ENCODE measurements at places on chromosomes 13 and 19.

DNA sequence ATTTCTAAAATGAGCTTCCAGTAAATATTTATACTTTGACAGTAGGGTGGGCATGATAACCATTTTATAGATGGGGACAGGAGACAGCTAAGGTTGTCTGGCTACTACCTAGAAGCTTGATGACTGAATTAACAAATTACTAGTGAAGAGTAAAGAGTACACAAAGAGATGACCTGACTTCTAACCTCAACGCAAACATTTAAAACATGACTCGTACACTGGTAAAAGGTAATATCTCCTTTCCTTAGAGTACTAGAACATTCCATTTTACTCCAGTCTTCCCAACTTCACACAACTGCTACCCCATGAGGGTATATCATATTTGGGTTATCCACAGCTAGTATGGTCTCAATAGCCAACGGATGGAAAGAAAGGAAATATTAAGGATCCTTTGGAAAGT lies 258.9 kb downstream of the FOXO1 start:
- no peak for DNase-seq

DNA sequence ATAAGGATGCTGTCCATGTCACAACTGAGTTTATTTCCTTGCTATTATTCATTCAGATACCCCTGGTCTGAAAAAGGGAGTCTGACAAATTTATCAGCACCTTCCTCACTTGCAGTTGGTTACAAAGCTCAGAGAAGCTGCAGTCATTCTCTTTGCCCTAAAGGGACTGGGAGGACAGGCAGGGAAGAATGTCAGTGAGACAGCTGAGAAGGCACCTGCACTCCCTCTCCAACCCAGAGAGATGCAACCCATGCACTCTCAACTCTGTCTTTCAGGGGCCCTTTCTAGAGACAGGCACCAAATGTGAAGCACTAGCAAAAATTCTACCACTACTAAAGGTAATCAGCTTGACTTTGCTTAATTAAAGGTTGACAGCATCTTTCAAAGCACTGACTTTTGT lies 83.3 kb downstream of the CRYL1 start:
- DNase-seq: no peak

DNA sequence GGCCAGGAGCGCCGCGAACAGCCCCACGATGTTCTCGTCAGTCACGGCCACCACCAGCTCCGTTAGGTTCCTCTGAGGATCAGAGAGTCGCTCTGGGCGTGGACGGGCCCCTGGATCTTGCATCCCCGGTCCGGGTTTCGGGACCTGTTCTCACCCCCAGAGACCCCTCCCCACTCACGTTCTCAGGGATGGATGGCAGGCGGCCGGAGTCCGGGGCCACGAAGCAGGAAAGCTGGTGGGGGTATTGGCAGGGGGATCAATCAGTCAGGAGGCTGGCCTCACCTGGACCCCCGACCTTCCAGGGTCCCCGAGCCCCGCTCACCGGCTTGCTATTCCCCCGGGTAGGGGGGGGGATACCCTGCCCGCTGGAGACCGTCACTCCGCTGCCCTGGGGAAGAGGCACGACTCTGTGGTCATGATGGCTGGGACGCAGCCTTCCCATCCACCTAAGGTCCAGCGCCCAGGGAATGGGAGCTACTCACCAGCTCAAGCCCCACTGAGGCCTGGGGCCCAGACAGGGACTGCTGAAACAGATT lies 4.6 kb downstream of the DENND1C start:
- no peak for DNase-seq

GRCh38 chr19:6925386-6925785 lies 38.0 kb downstream of the ADGRE1 start:
- no peak for DNase-seq

DNA sequence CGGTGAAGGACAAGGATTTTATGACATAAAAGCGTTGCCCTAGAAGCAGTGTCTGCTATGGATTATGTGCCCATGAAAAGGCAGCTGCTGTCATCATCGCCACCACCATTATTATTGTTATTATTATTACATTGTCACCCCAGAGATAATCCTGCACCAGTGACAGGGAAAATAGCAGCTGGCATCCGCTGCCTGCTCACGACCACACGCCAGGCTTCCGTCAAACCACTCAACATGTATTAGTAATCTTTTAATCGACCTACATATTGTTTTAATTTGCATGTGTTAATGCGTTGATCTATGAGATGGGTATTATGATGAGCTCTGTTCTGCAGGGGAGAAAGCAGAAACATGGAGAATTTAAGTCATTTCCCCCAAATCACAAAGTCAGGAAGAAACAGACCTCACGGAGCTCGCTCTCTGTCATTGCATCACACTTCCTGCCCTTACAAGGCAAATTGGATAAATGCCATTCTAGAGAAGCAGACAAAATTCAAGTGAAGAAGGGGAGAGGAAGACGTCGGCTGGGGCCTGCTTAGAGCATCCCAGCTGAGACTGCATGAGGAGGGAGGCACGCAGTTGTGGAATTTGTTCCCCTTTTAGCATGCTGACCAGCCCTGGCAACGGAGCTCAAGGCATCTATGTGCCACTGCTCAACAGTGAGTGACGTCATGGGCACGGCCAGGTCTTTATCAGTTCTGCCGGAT lies at the start of gene FFAR3:
TSS of gene FFAR3 (plus strand) at position 594 of the 707 bp plus-strand sequence. CDS start 431 bp downstream, outside the sequence.
- no peak for DNase-seq

- no peak for DNase-seq
These were observed 1151.0 kb downstream of the DIAPH3 start for GRCh38 chr13:59012731-59013130.

DNA sequence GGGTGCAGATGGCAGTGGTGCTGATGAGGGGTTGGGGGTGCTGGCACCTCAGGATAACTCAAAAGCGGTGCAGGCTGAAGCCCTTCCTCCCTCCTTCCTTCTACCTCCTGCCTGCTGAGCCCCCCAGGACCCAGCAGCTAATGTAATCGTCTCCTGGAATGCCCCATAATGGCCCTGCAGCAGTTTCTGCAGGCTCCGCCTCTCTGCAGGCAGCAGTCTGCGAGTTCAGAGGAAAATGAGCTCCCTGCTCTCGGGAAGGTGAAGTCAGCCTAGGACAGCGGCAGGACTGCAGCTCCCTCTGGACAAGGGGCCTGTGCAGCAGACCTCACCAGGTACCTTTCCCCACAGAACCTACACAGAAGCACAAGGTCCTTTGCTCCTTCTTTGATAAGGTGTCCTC lies 130.9 kb downstream of the ZDHHC20 start:
- DNase-seq: no peak

GRCh38 chr19:11364296-11364904 lies 9.2 kb downstream of the PLPPR2 start:
- DNase-seq: no peak

DNA sequence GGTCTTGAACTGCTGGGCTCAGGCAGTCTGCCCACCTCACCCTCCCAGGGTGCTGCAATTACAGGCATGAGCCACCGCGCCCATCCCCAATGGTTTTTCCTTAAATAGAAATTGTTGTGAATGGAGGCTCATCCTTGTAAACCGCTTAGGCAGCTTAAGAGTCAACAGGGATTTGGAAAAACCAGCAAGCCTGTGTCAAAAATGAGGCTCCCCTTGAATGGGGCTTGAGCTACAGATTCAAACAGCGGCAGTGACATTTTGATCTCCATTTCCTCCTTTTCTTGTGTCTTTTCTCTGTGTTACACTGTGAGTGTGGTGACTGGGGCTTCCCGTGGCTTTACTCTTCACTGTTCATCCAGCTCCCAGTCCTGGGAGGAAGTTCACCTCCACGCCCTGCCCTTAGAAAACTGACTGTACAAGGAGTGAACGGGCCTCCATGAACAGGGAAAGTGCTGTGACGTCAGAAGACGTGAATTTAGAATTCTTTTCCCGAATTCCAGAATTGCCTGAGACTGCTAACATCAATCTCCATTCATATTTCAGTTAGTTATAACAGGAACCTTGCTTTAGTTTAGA lies 15.3 kb upstream of the RAB8A start:
- no peak for DNase-seq

DNA sequence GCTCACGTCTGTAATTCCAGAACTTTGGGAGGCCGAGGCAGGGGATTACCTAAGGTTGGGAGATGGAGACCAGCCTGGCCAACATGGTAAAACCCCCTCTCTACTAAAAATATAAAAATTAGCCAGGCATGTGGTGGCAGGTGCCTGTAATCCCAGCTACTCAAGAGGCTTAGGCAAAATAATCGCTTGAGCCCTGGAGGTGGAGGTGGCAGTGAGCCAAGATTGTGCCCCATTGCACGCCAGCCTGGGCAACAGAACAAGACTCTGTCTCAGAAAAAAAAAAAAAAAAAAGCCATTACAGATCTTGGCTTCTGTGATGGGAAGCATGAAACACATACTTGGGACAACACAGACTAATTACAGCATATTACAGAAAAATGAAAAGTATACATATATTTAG lies 1404.5 kb upstream of the SPRY2 start:
- DNase-seq: no peak

GRCh38 chr13:98786023-98786422 lies 33.6 kb upstream of the SLC15A1 start:
- no peak for DNase-seq

DNA sequence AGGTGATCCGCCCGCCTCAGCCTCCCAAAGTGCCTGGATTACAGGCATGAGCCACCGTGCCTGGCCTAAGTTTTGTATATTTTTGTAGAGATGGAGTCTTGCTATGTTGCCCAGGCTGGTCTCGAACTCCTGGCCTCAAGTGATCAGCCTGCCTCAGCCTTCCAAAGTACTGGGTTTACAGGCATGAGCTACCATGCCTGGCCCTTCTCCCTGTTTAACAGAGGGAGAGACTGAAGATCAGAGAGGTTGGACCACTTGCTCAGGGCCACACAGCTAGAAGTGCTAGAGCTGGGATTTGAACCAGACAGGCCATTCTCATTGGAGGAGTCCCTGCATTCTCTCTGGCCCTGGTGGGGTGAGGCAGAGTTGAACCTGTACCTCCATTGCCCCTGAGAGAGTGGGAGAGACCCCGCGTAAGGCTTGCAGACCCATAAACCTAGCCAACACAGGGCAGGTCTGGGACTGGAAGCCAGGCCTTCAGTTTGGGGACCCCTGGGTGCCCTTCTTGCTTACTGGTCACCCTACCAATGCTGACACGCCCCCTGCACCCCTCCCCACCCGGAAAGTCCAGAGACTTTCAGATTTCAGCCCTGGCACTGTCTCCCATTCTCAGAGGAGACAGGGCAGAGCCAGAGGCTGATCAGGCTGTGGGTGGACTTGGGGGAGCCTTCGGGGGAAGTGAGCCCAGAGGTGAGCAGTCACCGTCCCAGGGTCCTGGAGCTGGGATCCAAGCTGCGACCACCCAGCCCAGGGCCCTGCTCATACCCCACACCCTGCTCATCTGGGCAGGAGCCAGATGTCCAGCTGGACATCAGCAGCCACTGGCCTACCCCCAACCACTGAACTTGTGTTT lies 13.3 kb downstream of the TTYH1 start:
- DNase-seq: no peak

DNA sequence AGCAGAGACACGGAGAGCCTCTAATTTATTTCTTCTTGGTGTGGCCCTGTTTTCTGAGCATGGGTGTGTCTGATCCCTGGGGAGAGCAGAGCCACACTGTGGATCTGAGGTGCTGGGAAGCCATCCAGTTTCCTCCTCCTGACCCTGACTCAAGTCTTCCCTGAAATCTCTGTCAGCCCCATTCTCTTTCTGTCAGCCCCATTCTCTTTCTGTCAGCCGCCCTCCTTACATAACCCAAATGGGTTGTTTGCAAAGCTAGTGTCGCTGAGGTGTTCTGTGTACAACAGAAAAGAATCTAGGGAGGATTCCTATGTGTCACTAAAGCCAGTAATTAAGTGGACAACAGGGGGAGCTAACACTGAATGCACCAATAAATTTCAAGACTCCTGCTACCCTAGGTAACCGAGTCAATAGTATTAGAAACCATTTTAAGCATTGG lies 50.2 kb downstream of the LRCH1 start:
- no peak for DNase-seq

- DNase-seq: no peak
These were observed 17.3 kb downstream of the PRKCSH start for GRCh38 chr19:11452620-11453310.

DNA sequence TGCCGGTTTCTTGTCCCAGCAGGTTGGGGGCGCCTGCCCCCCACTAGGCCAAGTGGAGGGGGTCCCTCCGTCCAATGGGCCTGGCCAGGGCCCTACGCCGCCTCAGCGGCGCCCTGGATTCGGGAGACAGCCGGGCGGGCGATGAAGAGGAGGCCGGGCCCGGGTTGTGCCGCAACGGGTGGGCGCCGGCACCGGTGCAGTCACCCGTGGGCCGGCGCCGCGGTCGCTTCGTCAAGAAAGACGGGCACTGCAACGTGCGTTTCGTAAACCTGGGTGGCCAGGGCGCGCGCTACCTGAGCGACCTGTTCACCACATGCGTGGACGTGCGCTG lies 6.2 kb downstream of the KCNJ14 start:
- no peak for DNase-seq

GRCh38 chr19:10113592-10113963 lies 2.1 kb downstream of the P2RY11 start:
- no peak for DNase-seq

GRCh38 chr13:111658145-111659100 lies 338.0 kb downstream of the TEX29 start:
- DNase-seq: no peak

- DNase-seq: no peak
These were observed 4.5 kb downstream of the BICRA start for GRCh38 chr19:47613165-47614020.

- DNase-seq: no peak
These were observed 62.6 kb downstream of the LACC1 start for GRCh38 chr13:43942286-43942685.

- no peak for DNase-seq
These were observed 69.2 kb downstream of the NALCN start for GRCh38 chr13:101346942-101347728.

GRCh38 chr13:101308247-101309013 lies 107.9 kb downstream of the NALCN start:
- DNase-seq: no peak

- no peak for DNase-seq
These were observed 750.6 kb downstream of the DIAPH3 start for GRCh38 chr13:59413126-59413525.

GRCh38 chr19:9986787-9987281 lies 23.5 kb downstream of the COL5A3 start:
- peak; percentile 37 for DNase-seq

GRCh38 chr13:99527301-99527700 lies 26.0 kb downstream of the TM9SF2 start:
- no peak for DNase-seq
